ENCODE measurements at places on chromosomes 16 and 17. TPM values are rescaled to one million over a fixed set of nuclear protein-coding genes. Genes with fewer than 3 reads are reported as not detected.

DNA sequence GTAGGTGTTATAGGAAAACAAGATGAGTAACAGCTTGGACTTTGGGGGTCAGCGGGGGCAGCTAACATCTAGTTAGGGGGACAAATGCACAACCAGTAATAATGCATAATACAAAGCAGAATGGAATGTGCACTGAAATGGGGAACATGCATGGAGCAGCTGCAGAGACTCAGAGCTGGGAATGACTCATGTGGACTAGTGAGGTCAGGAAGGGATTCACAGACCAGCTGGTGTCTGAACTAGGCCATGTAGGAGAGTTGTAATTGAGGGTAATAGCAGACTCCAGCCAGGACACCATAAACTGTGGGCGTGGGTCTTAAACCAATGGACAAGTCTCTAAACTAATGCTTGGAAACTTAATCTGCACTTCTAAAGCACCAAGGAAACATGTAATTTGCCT, 176.8 kb upstream of the ASIC2 start:
- DNase-seq: no peak

- DNase-seq: no peak
Measured at GRCh38 chr17:4818276-4818675, 11.3 kb downstream of the PLD2 start.

Gene P3H4
- total RNA-seq: 9.5 TPM

Gene BMERB1
- total RNA-seq: 22.6 TPM

Gene HS3ST4
- 0.32 TPM for total RNA-seq

Gene CD300E
- 6.5 TPM for total RNA-seq

Gene CDH15
- total RNA-seq: 0.43 TPM
